ENCODE measurements at places on chromosomes 16 and 17.

DNA sequence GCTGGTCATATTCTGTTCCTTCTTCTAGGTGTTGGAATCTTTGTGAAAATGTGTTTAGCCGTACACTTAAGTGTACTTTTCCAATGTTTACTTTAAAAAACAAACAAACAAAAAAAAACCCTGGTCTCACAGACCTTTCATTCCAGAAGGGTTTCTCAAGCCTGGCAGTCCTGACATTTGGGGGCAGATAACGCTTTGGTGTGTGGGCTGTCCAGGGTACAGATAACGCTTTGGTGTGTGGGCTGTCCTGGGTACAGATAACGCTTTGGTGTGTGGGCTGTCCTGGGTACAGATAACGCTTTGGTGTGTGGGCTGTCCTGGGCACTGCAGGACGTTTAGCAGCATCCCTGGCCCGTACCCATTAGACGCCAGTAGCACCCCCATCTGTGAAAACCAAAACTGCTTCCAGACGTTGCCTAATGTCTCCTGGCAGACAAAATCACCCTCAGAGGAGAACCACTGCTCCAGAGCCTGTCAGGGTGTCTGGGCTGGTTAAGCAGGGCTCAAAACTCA, 15.2 kb upstream of the FLCN start:
- no peak for DNase-seq

DNA sequence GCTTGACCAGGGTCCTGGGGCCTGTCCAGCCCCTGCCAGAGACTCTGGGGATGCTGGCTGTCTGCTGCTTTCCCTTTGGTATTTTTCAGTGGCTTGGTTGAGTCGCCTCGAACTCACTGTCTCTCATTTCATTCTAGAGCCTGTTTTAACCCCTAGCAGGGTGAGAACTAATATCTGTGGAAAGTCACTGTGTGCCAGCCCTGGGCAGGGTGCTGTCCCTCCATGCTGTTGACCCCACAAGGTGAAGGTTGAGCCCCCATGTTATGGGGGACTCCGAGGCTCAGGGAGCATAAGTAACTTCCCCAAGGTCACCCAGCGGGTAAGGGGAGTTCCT, 33.0 kb downstream of the DCAKD start:
- DNase-seq: no peak

DNA sequence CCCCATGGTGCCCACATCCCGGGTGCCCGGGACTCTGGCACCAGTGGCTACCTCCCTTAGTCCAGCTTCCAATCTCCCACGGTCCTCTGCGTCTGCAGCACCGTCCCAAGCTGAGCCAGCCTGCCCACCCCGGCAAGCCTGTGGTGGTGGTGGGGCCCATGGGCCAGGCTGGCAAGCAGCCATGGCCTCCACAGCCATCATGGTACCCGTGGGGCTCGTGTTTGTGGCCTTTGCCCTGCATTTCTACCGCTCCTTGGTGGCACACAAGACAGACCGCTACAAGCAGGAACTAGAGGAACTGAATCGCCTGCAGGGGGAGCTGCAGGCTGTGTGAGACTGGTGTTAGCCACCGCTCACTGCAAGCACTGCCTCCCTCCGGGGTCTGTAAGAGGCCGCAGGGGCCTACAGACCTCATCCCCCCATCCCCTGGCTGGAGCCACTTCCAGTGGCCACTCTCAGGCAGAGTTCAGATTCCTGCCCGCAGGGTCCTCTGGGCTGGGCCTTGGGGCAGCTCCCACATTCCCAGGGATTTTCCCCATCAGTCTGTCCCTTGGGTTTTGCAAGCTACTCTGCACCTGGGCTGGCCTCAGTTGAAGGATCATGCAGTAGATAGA, 3.9 kb upstream of the SETD1A start:
- DNase-seq: peak; percentile 53

GRCh38 chr17:36485805-36486203, 677 bp upstream of the ZNHIT3 start:
- no peak for DNase-seq

- DNase-seq: peak; percentile 14
Observed at GRCh38 chr16:25065899-25066298, 45.6 kb upstream of the LCMT1 start.

DNA sequence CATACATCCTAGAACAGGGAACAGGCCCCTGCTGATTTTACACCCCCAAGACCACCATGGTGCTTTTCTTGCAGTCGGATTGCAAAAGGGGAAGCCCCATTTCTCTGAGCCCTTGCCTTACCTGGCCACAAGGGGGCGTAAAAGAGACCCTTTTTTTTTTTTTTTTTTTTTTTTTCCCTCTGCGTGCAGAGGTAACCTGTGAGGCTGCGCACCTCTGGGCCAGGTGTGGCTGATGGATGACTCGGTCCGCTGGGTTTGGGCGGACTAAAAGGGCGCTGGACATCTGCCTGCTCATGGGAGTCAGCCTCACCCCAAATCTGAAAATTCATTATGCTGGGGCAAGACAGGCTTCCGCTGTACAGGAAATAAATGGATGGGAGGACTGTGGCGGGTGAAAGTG, 281.0 kb downstream of the CBLN1 start:
- no peak for DNase-seq

DNA sequence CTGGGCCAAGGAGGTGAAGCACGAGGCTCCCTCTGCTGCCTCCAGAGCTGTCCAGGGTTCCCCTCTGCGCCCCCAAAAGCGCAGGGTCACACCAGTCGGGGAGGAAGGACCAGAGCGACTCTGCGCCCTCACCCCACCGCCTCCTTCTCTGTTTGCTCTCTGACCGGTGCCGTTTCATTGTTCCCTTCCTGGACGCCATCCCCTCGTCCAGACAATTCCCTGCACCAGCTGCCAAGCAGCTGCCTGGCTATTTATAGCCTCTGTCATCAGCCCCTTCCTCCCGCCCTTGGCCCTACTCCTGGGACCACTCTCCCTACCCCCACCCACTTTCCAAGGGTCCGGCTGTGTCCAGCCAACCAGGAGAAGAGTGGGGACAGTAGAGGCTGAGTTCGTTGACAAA, 68.8 kb upstream of the CREBBP start:
- DNase-seq: peak; percentile 71

GRCh38 chr17:57372156-57372555, 115.8 kb downstream of the MSI2 start:
- no peak for DNase-seq

- no peak for DNase-seq
Observed at GRCh38 chr16:22857296-22858025, 43.5 kb downstream of the HS3ST2 start.

- DNase-seq: no peak
Observed at GRCh38 chr17:1322014-1322428, 42.6 kb downstream of the TRARG1 start.

DNA sequence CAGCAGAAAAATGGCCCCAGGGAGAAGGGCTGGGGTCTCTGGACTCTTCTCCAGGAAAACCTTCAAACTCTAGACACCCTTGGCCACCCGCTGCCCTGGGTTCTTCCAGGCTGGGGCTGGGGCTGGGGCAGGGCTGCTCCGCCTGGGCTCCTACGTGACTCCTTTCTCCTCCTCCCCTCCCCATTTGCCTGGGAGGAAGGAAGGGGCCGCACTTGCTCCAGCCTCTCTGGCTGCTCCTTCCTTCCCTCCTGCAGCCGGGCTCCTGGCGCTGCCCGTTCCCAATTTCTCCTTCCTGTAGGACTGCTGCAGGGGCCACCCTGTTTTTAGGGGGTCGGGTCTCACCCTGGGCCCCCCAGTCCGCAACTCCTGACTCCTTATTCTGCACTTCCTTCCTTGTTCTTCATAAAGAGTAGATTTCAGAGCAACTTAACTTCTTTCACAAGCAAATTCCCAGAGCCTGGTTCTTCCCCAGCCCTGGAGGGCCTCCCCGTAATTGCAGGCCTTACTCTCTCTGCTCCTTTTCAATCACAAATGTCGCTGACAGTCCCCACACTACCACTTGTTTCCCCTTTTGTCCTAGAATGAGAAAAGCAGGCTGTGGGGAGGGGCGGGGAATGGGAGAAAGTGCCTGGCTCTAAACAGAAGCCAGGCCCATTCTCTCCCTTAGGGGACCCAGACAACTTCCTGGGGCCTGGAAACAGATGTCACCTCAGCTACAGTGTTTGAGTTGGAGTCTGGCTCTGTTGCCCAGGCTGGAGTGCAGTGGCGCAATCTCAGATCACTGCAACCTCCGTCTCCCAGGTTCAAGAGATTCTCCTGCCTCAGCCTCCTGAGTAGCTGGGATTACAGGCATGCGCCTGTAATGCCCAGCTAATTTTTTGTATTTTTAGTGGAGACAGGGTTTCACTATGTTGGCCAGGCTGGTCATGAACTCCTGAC, 137.8 kb downstream of the ENGASE start:
- DNase-seq: no peak
